ENCODE measurements at places on chromosomes 16 and 17.
A peak's percentile ranks its signal among the peaks of the same experiment; 100 is the strongest.

GRCh38 chr17:37836593-37836992, 87.6 kb upstream of the TBC1D3K start:
- DNase-seq: no peak

DNA sequence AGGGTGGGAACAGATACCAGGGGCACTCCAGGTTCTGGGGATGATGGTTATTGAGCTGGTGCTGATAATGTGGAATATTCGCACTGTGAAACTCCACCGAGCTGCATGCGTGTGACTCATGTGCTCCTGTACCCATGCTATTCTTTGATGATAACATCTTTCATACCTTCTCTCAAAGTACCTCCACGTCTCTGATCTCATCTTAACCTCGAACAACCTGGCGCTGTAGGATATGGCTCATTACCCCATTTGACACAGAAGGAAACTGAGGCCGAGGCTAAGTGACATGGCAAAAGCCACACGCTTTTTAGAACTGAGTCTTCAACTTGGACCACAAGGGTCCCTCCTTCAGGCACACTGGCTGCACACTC, 30.2 kb upstream of the MRPS23 start:
- DNase-seq: no peak

DNA sequence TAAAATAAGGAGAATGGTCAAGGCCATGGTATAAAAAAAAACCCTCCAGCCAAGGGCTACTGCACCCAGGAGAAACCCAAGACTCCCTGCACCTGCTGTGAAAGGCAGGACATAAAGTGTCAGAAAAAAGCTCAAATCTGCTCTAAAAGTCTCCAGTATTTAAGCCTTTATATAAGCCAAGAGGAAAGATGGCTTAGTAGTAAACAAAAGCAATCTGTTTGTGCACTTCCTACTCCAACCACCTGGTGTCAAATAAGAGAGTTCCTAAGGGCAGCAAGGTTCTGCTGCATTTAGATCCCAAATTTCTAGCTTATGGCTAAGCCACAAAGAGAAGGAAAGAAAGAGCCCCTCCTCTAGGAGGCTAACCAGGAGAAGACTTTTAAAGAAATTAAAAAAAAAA, 20.6 kb downstream of the ACSM1 start:
- no peak for DNase-seq

GRCh38 chr17:54937018-54937417, 31.4 kb downstream of the COX11 start:
- DNase-seq: no peak

DNA sequence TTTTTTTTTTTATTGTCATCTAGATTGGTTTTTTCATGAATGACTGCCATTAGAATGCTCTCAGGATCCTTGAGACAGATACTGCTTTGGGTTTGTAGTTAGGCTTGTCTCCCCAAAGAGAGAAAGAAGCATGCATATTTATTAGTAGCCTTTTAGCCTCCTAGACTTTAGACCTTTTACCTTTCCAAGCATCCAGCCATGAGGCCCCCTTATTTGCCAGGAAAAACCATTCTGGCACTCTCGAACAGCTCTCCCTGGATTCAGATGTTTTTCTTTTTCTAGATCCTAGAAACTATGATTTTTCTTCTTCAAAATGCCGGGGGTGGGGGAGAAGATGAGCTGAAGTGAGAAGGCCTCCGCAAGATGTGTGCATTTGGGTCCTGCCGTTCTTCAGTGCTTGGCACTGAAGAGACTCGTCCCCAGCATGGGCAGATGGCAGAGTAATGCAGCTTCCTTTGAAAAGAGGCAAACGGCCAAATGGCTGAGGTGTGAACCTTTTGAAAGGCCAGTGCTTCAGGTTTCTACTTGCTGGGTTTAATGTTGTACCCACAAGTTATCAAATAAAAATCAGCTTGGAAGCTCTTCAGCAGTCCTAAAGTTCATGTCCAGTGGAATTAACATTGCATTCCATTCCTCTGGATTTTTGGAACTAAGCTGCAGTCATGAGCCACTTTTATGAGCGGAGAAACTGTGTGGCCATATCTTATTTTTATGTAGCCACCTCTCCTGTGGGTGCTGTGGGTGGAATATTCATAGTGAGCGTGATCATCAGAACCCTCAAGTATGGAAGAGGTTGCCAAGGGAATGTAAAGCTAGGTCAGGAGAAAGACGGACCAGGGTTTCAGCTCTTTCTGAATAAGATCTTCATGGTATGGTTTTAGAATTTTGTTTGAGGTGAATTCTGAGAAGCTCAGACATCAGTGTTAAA, 7.2 kb downstream of the SOCS7 start:
- DNase-seq: no peak

DNA sequence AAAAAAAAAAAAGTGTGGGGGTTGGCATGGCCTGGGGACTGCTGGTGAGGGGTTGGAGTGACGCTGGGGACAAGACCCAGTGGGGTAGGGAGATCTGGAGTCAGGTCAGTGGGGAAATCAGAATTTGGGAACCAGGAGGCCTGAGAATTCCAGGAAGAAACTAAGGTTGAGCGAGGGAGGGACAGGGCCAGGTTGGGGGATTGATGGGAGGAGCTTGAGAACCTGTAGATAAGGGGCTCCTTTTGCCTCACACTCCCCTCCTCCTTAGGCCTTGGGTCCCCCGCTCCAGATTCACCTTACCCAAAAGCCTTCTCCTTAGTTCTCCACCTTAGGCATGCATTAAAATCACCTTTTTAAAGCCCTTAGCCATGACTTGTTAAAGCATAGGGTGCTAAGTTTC, 8.3 kb upstream of the PYDC1 start:
- DNase-seq: no peak

DNA sequence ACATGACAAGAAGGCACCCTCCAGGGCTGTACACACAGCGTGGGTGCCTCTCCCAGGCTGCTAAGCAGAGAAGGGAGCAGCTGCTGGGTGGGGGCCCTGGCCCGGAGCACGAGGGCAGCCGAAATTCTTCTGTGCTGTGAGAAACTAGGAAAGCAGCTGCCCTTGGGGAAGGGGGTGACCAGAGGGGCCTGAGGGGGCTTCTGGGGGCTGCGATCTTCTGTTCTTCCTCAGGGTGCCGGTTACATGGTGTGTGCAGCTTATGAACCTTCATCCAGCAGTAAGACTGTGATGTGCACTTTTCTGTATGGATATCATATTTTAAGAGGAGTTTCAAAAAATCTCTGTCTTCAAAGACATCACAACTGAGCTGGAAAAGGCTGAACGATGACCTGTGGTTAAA, 43.2 kb upstream of the METRNL start:
- no peak for DNase-seq

DNA sequence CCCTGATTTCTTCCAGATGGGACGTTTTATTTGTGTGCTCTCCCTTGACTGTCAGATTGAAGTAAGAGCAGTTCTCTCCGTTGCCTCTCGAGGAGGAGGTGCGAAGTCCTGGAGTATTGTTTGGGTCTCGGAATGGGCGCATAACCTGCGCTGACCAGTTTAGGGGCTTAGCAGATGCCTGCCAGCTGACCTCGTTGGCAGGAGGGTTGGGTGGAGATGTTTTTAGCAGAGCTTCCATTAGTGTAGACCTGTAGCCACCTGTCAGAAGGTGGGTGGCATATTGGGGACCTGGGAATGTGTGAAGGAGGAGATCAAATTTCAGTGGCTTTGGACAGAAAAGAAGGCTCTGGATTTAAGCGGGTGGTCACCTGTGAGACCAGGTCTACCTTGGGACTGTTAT, 3.6 kb downstream of the RASD1 start:
- DNase-seq: no peak

DNA sequence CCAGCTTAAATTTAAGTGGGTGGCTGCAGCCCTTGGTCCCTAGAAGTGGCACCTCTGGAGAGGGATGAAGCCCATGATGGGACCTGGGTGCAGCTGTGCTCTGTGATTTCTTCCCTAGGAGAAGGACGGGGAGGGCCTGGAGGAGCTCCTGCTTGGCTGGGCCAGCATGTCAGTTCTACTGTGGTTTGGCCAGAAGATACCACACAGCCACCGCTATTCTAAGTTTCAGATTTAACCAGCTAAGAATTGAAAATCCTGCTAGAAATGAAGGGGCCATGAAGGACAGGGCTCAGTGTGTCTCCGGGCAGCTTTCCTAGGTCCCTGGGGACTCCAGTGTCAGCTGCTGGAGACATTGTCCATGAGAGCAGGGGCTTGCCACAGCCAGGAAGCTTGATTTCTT, 9.7 kb downstream of the RAP1GAP2 start:
- no peak for DNase-seq

DNA sequence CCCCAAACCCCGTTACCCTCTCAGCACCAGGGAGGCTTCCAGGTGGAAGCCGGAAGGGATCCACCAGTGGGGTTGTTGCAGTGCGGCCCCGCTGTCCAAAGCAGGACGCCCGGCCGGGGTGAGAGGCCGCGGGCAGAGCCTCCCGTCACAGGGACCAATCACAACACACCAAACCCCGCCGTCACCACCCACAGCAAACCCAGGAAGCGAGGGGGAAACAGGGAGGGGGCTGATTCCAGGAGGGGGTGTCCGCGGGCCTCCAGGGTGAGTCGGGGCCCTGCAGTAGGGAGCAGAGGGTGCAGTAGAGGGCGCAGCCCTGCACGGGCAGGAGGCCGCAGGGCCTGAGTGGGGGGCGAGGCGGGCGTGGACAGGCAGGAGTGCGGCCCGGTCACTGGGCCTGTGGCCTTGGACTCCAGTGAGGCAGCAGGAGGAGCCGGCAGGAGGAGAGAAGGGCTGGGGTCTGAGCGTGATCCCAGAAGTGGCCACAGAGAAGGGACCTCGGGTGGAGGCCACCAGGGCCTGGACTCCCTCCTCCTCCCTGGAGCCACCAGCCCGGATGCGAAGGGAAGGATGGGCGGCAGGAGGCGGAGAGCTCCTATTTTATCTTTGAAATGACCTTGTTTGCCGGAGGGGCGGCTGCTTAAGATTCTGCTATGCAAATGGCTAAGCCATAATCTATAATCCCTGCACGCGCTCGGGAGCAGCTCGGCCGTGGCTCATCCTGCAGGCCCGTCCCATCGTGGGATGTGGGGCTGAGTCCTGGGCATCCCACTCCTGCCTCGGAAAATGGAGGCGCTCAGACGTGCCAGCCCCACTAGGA, 41.5 kb downstream of the ZFPM1 start:
- no peak for DNase-seq

- DNase-seq: peak; percentile 23
These were observed 829 bp downstream of the PITPNM3 start for GRCh38 chr17:6555331-6556120.

DNA sequence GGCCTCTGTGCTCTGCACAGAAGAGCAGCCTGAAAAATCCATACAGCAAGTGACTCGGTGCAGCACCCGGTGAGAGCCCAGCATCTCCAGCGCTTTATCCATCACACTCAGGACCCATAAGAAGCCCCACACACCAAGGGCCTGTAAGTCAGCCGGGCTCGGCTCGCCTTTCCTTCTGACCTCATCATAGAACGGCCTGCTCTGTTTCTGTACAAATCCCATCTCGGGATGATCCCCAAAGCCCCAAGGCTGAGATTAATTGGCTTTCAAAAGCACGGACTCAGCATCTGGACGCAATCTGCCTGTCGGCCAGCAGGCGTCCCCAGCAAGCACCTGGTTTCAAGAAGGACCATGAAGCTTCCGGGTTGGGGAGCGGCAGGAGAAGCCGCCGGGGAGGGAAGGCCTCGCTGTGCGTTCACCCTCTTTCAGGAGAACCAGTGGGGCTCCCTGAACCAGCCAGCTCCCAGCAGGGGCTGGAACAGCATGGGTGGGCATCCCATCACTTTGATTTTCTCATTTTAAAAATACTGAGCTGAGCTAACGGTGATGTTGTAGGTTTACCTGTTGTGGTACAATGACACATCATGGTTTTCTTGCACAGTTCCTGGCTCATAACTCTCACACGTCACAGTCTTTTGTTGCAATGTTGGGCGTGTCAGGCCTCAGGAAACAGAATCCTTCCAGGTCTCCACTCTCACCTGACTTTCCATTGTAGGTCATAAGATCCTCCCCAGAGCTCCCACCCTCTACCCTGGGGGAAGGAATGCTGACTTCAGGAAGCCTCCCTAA, 6.7 kb downstream of the CCDC57 start:
- DNase-seq: peak; percentile 88

DNA sequence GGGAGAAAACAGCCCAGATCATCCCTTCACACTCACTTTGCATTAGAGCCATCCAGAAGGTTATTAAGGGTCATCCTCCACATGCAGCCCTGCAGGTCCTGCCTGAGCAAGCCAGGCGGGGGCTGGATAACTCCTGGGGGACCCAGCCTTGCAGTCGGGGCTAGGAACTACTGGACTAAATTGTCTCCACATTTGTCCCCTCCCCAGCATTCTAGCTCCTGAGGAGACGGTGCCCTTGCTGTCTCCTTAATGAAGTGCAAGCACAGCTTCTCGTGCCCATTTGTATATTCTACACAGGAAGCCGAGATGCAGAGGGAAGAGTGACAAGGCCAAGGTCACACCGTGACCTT, 185.2 kb downstream of the C16orf95 start:
- no peak for DNase-seq

DNA sequence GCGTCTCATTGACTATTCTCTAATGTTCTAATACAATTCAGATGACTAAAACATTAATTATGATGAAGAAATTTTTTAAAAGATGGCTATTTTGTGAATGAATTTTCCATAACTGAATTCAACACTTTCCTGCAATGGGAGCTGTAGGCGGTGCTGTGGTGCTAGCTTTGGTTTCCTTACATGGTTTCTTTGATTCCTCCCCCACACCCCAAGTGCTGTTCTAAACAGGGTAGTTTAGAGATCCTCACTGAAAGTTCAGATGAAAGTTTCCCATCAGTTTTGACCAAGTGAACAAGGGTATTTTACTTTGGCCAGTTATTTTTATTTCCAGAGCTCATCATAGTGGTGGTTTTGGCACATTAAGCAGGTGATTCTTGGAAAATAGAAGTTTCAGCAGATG, 26.0 kb upstream of the MRC2 start:
- peak; percentile 53 for DNase-seq

DNA sequence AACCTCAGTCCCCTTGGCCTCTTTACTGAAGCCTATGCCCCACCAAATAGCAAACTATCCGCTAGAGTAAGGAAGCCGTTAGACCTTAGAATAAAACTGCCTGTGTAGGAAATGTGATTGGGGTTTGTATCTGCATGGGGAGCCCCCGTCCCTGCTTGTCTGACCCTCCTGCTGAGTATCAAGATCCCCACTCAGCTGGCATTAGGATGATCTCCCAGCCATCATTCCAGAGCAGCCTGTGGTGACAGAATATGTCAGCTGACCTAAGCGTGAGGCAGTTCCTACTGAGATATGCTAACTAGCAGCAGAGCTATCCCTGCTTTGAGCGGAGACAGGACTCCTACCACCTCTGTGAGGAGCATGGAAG, 645 bp upstream of the GFOD2 start:
- peak; percentile 52 for DNase-seq

- DNase-seq: no peak
These were observed 451 bp downstream of the IL32 start for GRCh38 chr16:3065742-3066439.

GRCh38 chr17:19298569-19299213, 61.5 kb downstream of the EPN2 start:
- no peak for DNase-seq

GRCh38 chr16:81879625-81880024, 100.5 kb downstream of the PLCG2 start:
- no peak for DNase-seq

GRCh38 chr16:65222536-65222935, 100.7 kb upstream of the CDH11 start:
- DNase-seq: no peak

Data from fibroblast of the aortic adventitia (primary cell).